ENCODE measurements at places on chromosomes 16 and 17.

DNA sequence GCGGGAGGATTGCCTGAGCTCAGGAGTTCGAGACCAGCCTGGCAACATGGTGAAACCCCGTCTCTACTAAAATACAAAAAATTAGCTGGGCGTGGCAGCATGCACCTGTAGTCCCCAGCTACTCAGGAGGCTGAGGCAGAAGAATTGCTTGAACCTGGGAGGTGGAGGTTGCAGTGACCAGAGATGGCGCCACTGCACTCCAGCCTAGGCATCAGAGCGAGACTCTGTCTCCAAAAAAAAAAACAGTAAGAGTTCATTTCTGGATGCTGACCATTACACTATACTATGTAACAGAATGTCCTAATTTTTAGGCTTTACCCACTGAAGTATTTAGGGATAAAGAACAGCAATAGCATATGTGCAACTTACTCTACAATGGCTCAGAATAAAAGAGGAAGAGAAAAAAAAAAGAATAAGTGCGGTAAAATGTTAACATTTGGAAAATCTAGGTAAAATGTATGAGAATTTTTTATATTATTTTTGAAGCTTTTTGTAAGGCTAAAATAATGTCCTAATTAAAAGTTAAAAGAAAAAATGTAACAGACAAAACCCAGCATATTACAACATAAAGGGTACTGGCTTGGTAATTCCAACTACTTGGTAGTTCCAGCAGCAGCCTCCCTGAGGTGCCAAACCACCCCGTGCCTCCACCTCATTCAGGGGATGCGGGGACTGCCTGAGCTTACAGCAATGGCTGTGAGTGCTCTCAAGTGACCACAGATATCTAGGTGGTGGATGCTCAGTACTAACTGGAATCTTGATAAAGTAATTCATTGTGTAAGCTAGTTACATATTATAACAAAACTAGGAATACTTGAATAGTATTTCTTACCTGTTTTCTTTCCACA is 10.9 kb downstream of the COPS3 start:
- DNase-seq = no peak

GRCh38 chr17:34001246-34001645 is 253.8 kb upstream of the CCL2 start:
- no peak for DNase-seq

DNA sequence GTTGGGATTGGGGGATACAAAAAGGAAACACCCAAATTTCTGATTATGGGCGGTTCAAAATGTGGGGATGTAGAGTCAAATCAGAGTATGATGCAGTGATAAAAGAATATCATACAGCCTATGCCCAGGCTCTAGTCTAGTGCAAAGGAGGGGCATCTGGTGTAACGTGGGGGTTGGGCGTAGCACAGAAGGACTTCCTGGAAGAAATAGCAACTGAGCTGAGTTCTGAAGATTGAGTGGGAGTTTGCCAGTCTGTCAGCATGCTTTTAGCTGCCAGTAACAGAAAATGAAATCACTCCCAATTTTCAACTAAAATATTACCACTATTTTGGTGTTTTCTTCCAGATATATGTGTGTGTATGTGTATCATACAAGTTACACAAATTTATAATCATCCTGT is 196.9 kb downstream of the SPECC1 start:
- DNase-seq = peak; percentile 14

- DNase-seq = no peak
These were observed 23.7 kb upstream of the WSCD1 start for GRCh38 chr17:6046431-6046830.

DNA sequence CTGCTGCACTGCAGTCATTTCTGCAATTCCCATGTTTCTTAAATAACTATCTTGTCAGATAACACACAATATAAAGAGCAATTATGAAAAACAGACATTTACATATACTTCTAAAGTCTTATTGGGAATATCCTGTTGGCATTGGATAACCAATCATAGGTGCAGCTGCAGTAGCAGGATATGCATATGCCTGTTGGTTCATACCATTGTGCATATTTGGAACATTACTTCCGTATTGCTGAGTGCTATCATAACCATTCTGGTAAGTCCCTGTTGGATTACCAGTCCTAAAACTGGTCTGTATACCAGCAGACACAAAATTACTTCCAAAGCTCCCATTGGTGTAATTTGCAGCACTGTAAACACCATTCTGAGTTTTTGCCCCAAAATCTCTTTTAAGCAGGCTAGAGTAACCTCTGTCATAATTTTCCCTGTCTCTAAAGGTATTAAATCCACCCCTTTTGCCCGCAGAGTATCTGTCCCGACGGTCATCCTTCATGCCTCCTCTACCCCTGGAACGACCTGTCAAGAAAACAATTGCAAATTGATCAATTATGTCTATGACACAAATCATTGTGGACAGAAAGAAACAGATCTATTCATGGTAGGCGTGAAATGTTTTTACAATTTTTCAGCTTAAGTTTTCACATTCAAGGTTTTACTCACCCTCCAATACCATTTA is 3.1 kb upstream of the POLG2 start:
- DNase-seq = no peak

DNA sequence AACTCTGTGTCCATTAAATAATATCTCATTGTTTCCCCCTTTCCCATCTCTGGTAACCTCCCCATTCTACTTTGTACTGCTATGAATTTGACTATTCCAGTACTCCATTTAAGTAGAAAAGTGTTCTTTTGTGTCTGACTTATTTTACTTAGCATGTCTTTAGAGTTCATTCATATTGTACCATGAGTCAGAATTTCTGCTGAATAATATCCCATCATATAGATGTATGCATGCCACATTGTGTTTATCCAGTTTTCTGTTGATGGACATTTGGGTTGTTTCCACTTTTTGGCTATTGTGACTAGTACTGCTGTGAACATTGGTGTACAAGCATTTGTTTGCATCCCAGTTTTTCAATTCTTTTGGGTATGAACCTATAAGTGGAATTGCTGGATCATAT is 6.0 kb downstream of the PPM1D start:
- DNase-seq = no peak

Data from stimulated activated CD4-positive, alpha-beta T cell treated with anti-CD3 and anti-CD28 coated beads, Interleukin-12 subunit alpha, Interleukin-12 subunit beta, amount 100 ng/mL, for 24 hours (primary cell).